ENCODE measurements at places on chromosomes 6 and 20.

GRCh38 chr6:13526727-13527670, 39.6 kb upstream of the GFOD1 start:
- DNase-seq: no peak

GRCh38 chr6:74091136-74091793, 395.3 kb downstream of the CD109 start:
- no peak for DNase-seq

DNA sequence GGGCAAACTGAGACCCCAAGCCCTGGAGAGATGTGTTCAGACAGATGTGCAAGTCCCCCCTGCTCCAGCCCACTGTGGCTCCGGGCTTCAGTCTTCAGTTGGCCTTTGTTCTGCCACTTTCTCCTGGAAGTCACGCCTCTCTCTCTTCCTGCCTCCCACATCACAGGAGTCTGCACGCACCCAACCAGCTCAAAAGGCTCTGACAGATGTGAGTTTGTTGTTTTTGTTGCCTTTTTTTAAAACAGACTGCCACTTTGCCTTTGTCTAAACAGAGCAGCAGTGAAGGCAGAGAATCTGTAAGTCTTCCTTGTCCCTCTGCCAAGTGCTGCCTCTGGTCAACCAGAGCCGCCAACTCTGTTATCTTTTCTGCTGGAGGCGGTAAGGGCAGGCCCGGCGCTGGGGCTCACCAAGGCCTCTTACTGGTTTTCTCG, 149.7 kb downstream of the TFAP2C start:
- DNase-seq: no peak

- DNase-seq: no peak
Observed at GRCh38 chr6:170583756-170584180, 669 bp downstream of the PDCD2 start.

DNA sequence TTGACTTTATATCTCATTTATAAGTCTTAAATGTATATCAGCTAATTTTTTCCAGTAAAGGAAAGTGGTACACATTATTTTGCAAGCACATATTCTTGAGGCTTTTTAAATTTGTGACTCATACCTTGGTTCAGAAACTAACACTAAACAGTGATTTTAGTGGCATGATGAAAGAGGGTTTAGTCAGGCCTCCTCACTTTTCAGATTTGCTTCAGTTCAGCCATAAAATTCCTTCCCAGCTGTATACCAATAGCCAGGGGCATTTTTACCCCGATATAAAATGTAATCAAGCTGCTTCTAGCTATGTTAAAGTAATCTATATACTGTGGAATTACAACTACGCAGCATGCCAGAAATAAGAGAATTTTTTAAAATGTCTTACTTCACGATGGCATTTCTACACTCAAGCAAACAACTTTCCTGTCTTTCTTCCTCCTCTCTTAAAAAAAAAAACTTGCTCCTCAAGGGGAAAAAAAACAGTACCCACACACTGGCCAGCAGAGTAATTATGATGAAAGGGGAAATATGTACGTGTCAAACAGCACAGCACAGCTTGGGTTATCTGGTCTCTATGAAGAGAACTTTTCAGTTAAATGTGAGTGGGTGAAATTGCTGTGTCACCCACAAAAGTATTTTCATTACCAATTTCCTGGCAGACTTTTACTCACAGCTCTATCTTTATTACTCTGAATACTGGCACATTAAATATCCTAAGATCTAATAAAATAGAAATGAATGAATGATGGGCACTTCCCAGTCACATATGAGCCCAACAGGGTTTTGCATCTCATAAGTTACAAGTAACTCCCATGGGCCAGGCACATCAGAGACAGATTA, 244.8 kb upstream of the TENT5A start:
- DNase-seq: peak; percentile 10

DNA sequence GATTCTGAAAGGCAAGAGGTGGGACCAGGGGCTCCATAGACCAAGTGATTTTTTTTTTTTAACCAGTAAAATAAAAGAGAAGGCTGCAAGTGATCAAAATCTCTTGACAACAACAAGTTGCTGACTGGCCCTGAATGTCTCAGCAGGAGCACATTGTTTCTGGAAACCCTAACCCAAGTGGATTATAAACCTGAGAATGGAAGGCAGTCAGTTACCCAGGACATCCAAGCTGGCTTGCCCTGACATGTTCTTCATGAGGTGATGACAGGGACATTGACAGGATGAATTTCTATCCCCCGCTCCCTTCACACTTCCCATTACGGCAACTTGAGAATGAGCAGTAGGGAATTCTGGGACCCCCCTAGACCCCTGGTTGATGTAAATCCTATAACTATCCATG, 49.6 kb upstream of the RIPOR2 start:
- DNase-seq: no peak

- DNase-seq: no peak
Observed at GRCh38 chr6:5827056-5827904, 179.4 kb downstream of the NRN1 start.

GRCh38 chr6:21377356-21377755, 216.2 kb upstream of the SOX4 start:
- DNase-seq: no peak

DNA sequence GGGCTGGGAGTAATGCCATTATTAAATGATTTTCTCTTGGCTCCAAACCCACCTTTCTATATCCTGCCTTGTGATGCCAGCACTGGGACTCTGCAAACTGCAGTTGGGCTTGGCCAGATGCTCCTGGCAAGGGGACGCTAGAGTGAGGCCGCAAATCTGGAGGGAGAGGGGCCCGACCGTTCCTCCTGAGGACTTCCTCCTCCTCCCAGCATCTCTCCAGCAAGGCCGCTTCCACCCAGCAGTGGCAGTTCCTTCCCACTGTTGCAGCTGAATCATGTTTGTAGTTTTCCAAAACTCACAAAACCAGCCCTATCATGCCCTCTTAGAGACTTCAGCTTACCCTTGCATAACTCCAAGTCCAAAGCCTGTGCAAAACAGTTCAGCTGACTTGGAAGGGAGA, 244.4 kb downstream of the FOXA2 start:
- DNase-seq: no peak
